ENCODE measurements at places on chromosomes 6 and 20.

DNA sequence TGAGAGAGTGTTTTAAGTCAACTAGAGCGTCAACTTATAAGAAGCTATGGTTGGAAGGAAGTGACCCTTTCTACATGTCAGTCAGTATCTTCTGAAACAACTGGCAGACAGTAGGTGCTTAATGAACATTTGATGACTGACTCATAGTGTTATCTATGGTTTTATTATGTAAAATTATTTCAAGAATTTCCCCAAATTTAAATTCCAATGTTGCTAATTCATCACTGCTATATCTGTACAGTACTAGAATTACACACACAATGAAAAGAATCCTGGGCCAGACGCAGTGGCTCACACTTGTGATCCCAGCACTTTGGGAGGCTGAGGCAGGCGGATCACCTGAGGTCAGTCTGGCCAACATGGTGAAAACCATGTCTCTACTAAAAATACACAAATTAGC is 721.4 kb upstream of the FLRT3 start:
- DNase-seq = no peak

GRCh38 chr6:12295558-12296254 is 5.5 kb downstream of the EDN1 start:
- no peak for DNase-seq

- no peak for DNase-seq
These were observed 130.0 kb downstream of the DLL1 start for GRCh38 chr6:170160628-170161611.

DNA sequence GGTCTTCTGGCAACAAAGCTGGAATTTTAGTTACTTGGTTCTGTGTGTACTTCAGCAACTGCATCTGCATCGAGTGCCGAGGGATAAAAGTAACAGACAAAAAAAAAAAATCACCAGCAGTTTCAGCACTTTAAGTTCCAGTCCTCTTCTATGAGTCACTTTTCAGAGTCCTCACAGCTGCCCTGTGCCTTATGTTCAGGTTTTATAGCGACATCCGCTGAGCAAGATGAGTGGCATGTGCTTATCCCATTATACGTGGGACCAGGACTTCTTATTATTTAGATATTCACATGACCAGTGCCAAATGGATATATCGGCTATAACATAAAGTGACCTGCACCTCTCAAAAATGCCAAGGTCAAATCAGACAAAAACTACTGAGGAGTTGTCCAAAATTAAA is 242.9 kb downstream of the FOXA2 start:
- no peak for DNase-seq

GRCh38 chr20:41118632-41119031 is 18.7 kb upstream of the PLCG1 start:
- no peak for DNase-seq

GRCh38 chr20:14189794-14190402 is 147.5 kb downstream of the FLRT3 start:
- no peak for DNase-seq

DNA sequence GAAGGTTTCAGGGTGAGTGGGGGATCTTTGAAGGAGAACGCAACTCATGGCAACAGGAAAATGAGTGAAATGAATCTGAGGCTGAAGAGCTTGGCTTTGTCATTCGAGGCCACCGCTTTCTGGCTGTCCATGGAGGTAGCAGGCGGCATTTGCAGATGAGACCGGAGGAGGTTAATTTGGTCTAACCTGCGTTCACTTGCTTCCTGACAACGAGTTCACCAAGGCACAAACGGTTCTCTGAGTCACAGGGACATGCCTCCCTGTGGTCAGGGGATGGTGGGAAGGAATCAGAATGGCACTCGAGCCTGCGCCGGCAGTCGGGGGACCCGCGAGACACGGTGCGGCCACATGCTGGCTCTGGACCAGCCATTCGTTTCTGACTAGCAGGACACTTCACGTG is 75.0 kb downstream of the IRF4 start:
- DNase-seq = no peak

- no peak for DNase-seq
These were observed 5.6 kb upstream of the RPS21 start for GRCh38 chr20:62381202-62381797.

DNA sequence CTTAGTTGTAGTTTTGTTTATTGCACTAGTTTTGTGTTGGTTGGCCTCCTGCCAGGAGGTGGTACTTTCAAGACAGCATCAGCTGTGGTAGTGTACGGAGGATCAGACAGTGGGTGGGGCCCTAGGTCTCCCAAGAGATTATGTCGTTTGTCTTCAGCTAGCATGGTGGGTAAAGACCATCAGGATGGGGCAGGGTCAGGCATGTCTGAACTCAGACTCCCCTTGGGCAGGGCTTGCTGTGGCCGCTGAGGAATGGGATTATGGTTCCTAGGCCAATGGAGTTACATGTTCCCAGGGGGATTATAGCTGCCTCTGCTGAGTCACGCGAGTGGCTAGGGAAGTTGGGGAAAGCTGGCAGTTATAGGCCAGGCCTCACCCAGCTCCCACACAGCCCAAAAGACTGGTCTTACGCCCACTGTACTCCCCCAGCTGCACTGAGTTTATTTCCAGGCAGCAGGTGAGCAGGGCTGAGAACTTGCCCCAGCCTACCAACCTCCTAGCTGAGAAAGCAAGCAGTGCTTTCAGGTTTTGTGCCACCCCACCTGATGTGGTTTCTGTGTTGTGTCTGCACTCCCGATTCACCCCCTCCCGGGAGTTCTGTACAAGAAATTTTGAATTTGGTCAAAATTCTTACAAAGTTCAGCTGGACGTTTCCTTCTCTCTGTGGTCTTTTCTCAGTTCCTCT is 24.7 kb downstream of the ZSCAN31 start:
- no peak for DNase-seq

- no peak for DNase-seq
These were observed 52.9 kb upstream of the FNDC1 start for GRCh38 chr6:159116343-159116742.

DNA sequence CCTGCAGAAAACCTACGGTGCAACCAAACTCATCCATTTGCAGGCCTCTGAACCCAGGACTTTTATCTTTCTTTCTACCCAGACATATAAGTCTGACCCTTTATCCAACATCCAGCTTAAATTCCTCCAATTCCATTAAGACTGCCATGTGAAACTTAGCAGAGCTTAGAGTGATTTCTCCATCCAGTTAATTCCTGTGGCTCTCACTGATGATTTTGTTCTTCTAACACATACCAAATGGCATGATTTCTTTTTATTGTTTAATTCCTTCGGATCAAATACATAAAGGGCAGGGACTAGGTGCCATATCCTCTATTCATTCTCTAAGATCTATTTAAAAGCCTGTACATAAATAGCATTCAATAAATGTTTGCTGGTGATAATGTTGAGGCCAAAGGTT is 92.9 kb downstream of the TASP1 start:
- no peak for DNase-seq

DNA sequence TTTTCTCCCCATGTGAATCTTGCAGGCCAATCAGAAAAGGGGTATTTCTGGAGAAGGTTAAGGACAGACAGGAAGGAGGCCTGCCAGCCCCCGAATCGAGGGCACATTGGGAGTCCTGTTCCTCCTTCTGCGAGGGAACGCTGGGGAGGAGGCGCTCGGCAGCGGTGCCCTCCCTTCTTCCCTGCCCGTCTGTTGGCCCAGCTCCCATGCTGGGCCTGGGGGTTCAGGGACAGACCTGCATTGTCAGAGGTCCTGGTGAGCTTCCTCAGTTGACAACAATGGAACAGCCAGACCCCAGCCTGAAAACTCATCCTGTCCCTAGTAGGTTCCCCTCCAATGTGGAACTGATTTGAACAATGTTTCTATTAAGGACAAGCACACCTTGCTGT is 15.1 kb upstream of the SYNJ2 start:
- DNase-seq = no peak

GRCh38 chr6:142706210-142706609 is 238.8 kb downstream of the HIVEP2 start:
- no peak for DNase-seq

- DNase-seq = no peak
These were observed 259.7 kb downstream of the HDGFL1 start for GRCh38 chr6:22829070-22829469.

DNA sequence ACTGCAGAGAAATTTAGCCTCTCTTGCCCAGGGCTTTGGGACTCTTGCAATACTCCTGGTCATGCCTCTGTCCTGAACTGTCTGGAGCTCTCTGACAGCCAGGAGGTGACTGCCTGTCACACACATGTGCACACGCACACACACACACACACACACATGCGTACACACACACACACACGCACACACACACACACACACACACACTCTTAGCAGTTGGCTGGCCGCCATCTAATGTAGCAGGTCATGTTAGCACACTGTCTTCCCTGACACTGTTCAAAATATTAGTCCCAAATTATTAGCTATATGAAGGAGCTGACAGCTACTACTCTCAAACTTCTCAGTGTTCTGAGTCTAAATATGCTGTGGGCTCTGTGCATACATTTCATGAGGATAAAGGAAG is 60.9 kb downstream of the IPCEF1 start:
- DNase-seq = no peak

DNA sequence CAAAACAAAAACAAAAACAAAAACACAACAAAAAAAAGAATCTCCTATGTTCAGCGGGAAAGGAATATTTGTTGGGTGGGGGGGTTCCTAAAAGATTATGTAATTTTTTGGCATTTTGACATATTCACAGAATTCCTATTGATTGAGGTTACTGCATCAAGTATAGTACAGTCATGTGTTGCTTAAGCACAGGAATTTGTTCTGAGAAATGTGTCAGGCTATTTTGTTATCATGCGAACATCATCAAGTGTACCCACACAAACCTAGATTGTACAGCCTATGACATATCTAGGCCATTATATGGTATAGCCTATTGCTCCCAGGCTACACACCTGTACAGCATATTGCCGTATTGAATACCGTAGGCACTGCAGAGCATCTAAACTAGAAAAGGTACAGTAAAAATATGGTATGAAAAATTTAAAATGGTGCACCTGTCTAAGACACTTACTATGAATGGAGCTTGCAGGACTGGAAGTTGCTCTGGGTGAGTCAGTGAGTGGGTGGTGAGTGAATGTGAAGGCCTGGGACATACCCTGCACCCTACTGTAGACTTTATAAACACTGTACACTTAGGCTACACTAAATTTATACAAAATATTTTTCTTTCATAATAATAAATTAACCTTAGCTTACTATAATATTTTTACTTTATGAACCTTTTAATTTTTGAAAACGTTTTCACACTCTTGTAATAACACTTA is 110.6 kb downstream of the CDKAL1 start:
- DNase-seq = no peak

GRCh38 chr6:11333132-11333849 is 100.8 kb upstream of the NEDD9 start:
- no peak for DNase-seq

DNA sequence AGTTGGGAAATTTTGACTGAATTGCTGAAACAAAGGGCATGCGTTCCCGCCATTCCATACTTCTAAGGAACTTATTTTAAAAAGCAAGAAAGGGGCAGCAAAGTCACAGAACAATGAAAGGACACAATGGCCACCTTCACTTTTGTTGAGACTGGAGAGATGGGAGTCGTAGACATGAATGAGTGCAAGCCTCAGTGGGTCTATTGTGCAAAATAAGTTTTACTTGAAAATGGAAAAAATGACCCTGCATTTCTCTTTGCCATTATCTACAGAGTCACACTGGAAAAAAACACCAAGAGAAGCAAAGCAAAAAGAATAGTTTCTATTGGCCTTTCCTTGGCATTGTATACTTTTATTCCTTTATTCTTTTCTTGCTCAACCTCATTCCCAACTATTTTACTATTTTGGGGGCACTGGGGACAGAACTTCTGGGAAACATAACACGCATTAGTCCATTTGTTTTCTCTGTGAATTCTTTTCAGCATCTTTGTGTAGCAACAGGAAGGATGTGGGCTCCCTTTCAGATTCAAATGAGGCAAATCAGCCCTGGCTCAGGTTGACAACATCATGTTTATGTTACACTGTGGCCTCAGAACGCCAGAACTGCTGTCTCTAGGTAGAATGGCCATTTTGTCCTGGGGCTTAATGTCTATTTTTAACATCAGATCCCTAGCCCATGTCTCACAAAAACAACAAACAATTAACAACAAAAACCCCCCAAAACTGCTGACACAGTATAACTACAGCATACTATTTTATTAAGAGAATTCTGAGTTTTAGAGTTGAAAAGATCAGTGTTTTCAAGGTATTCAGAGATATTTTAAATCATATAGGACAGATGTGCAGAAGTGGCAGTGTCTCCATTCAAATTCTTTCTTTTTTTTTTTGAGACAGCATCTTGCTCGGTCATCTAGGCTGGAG is 122.2 kb downstream of the FYN start:
- DNase-seq = no peak

DNA sequence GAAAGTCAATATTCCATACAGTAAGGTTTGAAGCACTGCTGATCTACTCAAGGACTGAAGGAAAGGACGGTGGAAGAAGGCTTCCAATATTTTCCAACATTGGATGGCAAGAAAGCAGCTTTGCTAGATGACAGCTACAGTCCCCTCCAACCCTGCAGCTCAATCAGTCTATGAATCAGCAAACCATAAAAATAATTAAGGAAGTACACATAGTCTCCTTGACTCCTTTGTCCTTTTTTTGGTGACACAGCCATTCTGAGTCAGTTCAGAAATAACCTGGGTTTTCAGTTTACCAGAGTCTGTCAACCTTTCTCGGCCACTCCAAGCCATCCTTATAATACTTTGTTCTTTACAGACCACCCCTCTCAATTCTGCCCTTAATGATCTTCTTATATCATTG is 232.5 kb downstream of the IBTK start:
- DNase-seq = no peak

DNA sequence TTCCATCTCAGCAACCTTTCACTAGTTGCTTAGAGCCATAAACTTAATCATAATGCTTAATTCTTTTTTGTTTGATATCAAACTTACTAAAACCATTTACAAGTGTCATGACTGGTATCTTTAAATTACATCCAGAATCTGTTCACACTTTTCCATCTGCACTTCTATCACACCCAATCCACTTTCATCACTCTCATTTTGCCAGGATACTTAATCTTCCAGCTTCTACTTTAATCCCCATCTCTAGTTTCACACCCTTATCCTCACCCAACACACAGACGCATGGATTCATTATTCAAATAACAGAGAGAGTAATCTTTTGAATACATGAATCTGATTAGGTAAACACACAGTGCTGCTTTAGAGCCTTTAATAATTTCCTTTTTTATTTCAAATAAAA is 828.4 kb downstream of the HACE1 start:
- no peak for DNase-seq

DNA sequence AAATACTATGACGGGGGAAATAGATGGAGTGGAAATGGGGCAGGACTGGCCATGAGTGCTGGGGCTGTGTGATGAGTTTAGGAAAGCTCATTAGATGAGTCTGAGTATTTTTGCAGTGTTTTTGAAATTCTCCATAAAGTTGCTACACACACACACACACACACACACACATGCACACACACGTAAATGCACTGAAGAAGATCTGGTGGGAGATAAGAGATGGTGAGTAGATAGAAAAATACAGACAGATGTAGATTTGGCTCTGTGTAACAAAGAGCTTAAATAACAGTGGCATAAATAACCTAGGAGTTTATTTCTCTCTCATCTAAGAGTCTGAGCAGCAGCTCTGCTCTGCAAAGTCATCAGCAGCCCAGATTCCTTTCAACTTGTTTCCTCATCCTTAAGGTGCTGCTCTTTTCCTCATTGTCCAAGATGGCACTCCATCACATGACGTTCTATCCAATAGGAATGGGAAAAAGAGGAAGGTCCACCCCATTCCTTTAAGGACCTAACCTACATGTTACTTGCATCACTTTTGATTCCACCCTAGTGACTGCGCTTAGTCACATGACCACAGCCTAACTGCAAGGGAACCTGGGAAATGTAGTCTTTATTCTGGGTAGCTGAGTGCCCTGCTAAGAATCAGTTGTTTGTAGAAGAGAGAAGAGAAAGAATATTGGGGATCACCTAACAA is 76.4 kb downstream of the EYA2 start:
- DNase-seq = no peak

Data from GM12891 (cell line).